ENCODE measurements at places on chromosomes 12 and 14.
A peak's percentile ranks its signal among the peaks of the same experiment; 100 is the strongest.

DNA sequence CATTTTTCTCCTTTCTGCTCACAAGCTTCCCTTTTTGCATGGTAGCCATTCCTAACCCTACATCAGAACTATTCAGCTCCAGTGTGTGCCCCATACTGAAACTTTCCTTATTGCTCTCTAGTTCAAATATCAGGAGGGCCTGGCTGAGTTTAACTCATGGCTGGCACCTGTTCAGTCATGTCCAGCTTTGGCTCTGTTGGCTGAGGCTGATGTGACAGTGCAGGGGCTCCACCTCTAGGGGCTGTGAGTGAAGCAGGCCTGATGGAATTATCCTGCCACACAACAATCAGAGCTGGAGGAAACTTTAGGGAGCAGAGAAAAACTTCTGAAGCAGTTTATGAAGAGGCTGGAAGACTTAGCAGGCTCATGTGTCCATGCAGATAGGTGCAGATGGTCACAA is 8.5 kb downstream of the COQ6 start:
- no peak for DNase-seq

- DNase-seq: no peak
Measured at GRCh38 chr12:110932046-110932445, 11.7 kb upstream of the MYL2 start.

- no peak for DNase-seq
Measured at GRCh38 chr14:76917745-76918255, 91.6 kb downstream of the LRRC74A start.

- DNase-seq: peak; percentile 98
Measured at GRCh38 chr12:6613776-6614512, 6.8 kb upstream of the CHD4 start.

DNA sequence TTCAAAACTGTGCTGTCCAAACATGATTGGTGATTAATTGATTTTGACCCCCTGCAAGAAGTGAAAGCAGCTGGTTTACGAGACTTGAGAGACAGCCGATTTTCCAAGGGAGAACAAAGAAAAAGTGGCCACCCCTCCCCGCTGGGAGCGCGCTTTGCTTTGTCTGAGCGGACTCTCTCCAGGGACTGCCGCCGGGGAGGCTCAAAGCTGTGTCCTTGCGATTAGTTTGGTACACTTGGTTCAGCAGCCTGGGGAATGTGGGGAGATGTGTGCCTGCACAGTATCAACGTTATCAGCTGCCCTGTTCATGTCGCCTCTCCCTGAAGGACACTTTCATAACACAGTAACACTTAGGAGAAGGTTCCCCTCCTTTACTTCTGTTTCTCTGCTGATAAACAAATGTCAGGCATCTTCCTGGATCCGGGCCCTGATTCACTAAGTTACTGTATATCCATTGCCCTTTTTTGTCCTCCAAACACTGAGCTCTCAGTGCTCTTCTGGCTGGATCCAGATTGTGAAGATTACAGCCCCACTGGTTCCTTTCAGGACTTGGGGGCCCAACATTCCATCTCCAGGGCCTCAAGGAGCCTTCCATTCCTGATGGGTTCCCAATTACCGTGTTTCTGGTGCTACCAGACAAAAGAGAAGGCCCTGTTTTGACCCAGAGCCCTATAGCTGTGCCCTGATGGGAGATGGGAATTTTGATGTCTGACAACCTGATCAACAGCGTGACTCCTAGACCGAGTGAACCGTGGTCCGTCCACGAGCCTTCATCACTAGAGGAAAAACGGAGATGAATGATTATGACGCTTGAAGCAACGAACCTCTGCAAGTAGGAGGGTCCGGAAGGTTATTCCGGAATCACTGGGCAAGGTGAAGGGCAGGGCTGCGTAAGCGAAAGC is 31.7 kb upstream of the TUBA1C start:
- peak; percentile 86 for DNase-seq

DNA sequence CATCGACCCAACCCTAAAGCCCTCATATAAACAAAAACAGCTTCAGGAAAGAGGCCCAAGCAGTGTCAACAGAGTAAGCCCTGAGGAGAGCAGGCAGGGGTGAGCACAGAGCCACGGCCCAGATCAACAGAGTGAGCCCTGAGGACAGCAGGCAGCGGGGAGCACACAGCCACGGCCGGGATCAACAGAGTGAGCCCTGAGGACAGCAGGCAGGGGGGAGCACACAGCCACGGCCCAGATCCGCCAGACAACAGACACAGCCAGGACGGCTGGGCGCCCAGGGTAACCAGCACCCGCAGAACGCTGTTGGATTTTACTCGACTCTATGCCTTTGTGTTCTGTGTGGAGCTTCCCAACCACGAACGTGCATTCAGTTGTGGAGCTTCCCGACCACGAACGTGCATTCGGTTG is 15.0 kb downstream of the CCDC85C start:
- no peak for DNase-seq

DNA sequence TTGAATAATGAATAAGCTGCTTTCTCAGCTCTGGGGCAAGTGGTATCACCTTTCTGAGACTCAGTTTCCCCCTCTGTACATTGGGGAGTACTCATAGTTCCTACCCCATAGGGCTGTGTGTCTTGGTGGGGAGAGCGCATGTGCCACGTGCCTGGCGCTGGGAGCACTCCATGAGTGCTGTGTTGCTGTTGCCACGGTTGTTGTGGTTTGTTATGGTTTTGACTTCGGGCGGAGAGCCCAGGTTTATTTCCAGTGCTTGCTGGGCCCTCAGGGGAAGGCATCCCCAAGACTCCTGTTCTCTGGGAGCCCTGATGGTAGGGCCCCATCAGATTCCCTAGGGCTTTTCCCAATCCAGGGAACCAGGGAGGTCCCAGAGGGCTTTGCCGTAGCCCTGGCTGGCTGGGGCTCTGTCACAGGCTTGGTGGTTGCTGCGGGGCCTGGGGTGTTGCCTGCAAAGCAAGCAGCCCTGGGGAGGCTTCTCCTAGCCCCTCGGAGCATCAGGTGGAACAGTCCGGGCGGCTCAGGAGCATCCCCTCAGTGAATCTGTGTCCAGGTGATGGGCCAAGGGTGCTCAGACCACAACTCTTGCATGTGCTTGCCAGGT is 18.6 kb downstream of the SH2B3 start:
- no peak for DNase-seq

GRCh38 chr12:115606040-115606439 is 671.5 kb downstream of the MED13L start:
- DNase-seq: no peak

- no peak for DNase-seq
Measured at GRCh38 chr14:54503486-54503885, 6.2 kb upstream of the CGRRF1 start.

- no peak for DNase-seq
Measured at GRCh38 chr12:109670731-109671130, 42.9 kb upstream of the FAM222A start.

GRCh38 chr12:6229224-6230218 is 29.3 kb downstream of the CD9 start:
- DNase-seq: no peak

GRCh38 chr12:43973385-43973784 is 137.5 kb downstream of the TMEM117 start:
- no peak for DNase-seq

DNA sequence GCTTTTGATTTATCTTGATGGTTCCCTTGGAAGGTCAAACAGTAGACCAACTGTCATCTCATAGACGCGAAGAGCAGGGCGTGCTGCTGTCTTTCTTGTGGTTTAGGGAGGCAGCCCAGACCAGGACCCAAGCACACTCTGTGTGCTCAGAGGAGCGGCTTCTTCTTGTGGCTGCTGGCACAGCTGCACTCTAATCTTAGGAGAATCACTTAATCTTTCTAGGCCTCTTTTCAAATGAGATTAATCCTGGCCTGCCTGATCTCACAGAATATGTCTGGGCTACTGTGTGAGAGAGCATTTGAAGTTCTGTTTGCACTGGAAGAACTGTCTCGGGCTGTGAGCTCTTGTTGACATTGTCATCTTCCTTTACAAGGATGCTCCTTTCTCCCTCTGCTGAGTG is 60.0 kb upstream of the TRAF3 start:
- DNase-seq: no peak

DNA sequence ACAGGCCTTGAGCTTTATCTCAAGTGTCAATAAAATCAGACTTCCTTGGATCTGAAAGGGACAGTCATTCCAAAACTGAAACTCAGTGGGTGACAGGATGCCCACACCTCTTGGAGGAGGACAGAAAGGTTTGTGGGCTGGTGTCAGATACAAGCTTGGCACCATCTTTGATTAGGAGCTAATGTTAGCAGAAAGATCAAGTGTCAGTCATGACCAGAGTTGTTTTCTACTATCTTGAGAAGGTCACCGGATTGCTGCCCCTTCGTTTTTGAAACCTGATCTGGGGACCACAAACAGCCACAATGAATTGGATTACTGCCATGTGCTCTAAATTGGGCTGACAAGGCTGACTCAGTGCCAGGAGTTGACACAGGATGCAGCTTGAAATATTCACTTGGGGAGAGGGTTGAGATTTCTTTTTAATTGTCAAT is 88.3 kb downstream of the OTOGL start:
- DNase-seq: no peak

DNA sequence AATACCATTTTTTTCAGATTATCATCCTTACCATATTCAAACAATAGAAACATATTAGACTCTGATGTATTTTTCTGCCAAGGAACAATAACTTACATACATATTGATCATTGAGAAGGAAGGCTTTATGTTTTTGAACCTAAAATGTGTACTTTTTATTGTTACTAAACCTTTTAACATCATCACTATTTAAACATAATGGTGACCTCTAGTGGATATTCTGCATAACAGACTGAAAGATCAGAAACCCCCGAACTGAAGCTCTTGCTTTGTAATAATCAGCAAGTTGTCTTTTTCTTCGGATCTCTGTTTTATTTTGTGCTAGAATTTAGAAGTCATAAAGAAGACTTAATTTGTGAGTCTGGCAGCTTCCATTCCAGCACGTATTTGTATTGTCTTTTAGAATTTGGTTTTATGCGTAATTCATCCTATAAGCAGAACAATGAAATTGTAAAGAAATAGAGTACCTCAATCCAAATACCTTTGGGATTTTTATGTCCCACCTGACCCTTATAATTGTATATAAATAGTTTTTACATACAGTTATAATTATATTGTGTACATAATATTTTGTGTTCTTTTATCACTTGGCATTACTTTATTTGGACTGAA is 125.9 kb upstream of the ATF1 start:
- no peak for DNase-seq

All from CMK (cell line).